ENCODE measurements at places on chromosomes 11 and 22. TPM values are rescaled to one million over a fixed set of nuclear protein-coding genes. Genes with fewer than 3 reads are reported as not detected.

TOMT gene
- total RNA-seq: not detected

DNA sequence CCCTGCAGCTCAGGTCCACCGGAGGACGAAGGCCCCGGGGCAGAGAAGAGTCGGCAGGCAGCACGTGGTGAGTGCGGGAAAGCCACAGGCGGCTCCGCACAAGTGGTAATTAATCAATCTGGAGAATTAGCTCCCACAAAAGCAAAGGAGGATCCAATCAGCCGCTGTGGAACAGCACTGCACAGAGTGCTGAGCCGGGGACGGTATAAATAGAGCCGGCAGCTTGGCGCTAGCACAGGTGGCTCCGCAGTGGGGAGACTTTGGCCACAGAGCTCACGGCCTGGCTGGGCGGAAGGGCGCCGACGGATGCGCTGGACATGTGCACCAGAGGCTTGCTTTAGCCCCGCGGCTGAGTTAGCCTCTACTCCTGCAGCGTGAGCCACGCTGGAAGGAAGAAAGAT is 48.9 kb downstream of the IGSF9B start:
- DNase-seq: no peak

GRCh38 chr11:31956310-31956709 is 134.6 kb upstream of the RCN1 start:
- DNase-seq: no peak

HYLS1 gene
- total RNA-seq: 4.3 TPM

GRCh38 chr11:119222308-119222707 is 16.2 kb downstream of the CBL start:
- DNase-seq: no peak
